ENCODE measurements at places on chromosomes 6 and 20.

- no peak for DNase-seq
Observed at GRCh38 chr6:154930451-154930851, 64.7 kb upstream of the TIAM2 start.

DNA sequence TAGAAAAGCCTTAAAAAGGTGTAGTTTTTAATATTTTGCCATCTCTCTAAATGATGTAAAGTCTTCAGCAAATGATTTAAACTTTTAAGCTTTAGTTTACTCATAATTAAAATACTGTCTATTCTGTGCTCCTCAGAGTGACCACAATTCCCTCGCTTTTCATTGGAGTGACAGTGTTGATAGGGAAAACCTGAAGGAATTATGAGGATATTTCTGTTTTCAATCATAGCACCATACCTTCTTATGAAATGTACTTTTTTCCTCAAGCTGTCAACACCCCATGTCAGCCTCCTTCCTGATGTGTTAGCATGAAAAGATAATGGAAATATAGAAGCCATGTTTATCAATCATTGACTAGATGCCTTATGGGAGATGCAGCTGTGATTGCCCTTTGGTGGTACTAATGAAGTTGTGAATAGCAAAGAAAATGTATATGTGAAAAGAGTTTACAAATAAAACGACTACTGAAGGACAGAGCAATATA lies 145.4 kb upstream of the EYS start:
- no peak for DNase-seq

DNA sequence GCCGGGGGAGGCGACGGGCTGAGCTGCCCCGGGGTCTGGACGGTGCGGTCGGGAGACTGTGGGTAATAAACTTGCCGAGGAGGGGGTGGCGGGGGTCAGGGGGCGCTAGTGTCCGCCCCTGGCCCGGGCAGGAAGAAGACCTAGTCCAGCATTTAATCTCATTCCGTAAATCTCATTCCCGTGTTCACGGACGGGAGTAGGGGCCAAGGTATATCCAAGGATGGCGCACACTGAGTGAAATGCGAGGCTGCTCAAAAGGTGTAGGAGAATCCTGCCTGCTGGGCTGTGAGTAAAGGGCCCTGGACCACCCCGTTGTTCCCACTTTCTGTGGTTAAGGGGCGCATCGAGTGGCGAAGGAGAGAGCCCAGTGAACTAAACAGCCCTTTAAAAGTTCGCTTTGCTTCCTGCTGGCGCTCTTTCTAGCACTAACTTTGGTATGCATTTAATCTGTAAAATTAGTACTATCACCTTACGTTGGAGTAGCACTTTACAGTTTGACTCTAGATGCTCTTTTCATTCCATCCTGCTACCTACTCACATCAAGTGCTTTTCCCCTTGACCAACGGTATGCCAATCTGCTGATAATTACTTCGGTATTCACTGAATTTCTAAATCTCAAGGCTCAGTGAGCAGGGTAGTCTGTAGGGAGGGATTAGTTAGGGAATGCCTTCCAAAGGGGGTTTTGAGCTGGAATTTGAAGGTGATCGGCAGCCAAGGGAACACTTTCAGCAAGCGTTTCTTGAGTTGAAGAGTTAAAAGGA lies 730 bp downstream of the PARD6B start:
- no peak for DNase-seq

DNA sequence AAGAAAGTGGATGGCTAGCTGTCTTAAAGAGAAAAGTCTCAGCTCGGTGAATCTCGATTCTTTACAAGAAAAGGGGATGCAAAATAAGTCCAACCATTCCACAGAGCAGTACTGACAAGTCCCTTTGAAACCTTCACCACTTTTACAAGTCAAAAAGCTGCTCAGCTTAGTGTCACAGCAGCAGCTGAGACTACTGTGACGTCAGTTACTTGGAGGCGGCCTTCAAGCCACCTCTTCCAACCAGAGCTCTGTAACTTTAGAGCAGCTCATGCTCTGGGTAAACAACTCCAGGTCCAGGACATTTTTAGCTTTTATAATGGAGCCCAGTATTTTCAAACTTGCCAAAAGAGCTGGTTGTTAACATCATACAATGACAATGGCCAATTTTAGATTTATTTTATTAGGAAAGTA lies at the start of gene KIAA0408:
Gene KIAA0408, minus strand, starts transcription at position 159 of the 411 bp plus-strand sequence. CDS start 5,408 bp downstream, outside the sequence.
- DNase-seq = no peak

DNA sequence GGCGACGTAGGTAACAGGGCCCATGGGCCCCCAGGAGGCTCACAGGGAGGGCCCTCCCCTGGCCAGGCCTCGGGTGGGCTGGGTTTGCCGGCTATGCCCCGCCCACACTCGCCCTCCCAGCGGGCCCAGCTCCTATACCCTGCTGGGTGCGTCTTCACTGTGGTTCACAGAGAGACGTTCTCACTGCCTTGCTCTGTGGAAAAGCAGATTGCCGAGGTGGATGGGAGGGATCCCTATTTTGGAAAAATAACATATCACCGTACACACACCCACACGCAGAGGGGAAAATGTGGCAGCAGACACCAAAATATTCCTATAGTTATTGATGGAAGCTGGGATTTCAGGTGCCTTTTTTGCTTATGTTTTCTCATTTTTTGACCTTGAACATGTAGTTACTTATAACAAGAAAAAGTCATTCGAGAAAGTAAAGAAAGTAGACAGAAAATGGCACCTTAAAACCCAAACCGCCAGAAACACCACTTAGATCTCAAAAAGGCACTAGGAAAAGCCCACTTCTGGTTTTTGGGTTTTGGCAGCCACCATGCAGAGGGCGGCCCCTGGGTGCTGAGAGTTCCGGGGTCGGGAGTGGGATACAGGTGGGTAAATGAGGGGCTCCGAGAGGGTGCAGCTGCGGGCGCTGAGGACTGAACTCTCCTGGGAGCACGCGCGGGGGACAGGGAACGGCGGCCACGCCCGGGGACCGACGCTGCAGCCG lies 49.4 kb downstream of the TMEM242 start:
- peak; percentile 47 for DNase-seq

All from activated gamma-delta T cell treated with anti-CD3 and anti-CD28 coated beads, Interleukin-2, amount 50 U/mL, for 16 hours (primary cell).